Cortex of kidney (tissue), 1 donor: ENCODE measurements at places on chromosomes 3 and 15.

- no peak for DNase-seq
Observed at GRCh38 chr15:84649706-84650105, 4.4 kb downstream of the WDR73 start.

GRCh38 chr3:78963771-78964170 is 804.0 kb downstream of the ROBO1 start:
- DNase-seq, result no peak

GRCh38 chr3:162269636-162270458 is 773.2 kb downstream of the OTOL1 start:
- DNase-seq, result no peak

GRCh38 chr3:10763248-10763620 is 52.8 kb upstream of the SLC6A11 start:
- DNase-seq, result no peak

GRCh38 chr3:129327510-129327909 is 48.8 kb downstream of the HMCES start:
- DNase-seq, result no peak

GRCh38 chr3:23019596-23020300 is 183.4 kb upstream of the UBE2E2 start:
- no peak for DNase-seq

DNA sequence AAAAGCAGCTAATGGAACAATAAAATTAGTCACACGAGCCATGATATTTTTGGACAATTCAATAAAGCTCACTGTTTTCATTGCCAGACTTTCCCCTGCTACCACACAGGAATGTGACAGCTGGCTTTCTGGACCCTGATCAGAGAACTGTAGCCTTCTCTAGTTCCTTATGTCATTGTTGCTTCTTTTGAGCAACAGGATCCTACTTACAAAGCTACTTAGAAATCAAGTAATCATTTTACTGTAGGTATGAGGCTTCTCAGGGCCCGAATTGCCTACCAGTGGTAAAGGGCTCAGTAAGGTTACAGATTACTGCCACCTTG is 94.3 kb upstream of the AADACL2 start:
- DNase-seq, result no peak

DNA sequence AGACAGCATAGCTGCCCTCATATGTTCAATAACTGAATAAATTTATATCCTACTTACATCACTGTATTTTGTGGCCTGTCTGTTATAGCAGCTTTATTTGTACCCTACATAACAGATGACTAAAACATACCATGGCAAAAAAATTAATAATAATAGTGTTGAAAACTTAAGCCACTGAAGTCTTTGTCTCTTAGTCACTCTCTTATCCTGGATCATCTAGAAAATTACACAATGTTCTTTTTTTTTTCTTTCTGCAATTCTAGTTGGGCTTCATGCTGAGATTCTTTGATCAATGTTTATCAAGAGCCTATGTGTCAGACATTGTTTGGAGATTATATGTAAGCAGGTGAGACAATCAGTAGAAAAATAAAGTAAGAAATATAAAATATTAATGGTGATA is 519.3 kb upstream of the ARPP21 start:
- DNase-seq, result no peak

GRCh38 chr3:119352034-119352609 is 57.9 kb downstream of the ARHGAP31 start:
- no peak for DNase-seq
